ENCODE measurements at places on chromosomes 3 and 15. TPM values are rescaled to one million over a fixed set of nuclear protein-coding genes. Genes with fewer than 3 reads are reported as not detected.

EOMES gene
- 182 TPM for total RNA-seq

LMAN1L gene
- not detected for total RNA-seq

DNAJC17 gene
- 34.0 TPM for total RNA-seq

CCR2 gene
- total RNA-seq, result not detected

DNA sequence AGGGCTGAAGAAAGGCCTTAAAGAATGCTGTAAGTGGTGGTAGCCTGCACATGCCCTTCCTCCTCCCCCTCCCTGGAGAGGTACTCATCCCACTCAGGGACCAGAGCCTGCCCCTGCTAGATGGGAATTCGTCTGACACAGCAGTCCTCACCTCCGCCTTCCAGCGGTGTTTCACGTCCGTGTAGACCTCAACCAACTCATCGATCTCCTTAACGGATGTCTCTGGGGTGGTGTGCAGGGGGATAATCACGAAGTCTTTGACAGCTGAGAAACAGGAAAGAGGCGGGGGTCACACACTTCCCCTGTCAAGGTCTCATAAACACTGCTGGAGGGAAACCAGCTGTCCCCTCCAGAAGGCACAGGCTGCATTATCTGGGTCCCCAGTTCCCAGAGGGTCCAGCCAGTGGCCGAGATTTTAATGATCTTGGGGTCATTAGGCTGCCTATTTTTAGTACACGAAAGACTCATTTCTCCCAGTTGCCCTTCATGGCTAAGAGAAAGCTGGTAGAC, 9.9 kb downstream of the DNASE1L3 start:
- no peaks in the 10 kb centered on the region for H3K4me1 ChIP-seq
- no peak for DNase-seq
- no peak overlapping the region for H3K4me3 ChIP-seq

GRCh38 chr15:99305761-99306505, 54.7 kb downstream of the LRRC28 start:
- DNase-seq, result no peak
- no peak overlapping the region for H3K27ac ChIP-seq
- H3K36me3 ChIP-seq, result no peaks in the 10 kb centered on the region
- H3K4me3 ChIP-seq, result no peak overlapping the region
- no peaks in the 10 kb centered on the region for H3K27me3 ChIP-seq

DNA sequence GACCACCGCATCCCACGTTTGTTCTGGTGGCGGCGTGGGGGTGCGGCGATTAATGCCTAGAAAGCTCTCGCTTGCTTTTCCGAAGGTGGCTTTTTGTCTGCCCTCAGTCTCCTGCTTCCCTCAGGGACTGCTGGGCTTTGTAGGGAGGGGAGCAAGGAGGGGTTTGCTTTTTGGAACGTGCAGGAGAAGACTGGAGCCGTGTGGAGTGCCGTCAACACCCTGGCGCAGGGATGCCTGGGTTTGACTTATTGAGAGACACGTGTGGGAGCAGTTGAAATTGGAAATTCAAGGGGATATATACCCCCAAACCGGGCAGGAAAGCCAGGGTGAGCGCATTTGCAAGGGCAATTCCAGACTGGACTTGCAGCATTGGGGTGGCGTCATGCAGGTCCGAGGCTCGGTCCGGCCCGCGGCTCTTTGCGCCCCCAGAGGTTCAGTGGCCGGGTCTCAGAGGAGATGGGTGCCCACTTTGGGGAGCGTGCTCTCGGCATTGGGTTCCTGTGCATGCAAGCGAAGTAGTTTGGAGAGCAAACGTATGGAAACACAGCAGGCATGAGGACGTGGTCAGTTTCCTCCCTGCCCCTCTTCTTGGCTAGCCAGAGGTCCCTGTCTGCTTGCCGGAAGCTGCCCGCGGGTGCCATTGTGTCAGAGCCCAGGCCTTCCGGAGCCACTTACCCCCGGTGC, 2.1 kb downstream of the EPHB1 start:
- H3K27me3 ChIP-seq, result peaks cover 97% of the 10 kb centered on the region
- peak; percentile 71 for DNase-seq
- H3K27ac ChIP-seq, result no peak overlapping the region
- H3K36me3 ChIP-seq, result no peaks in the 10 kb centered on the region
- H3K4me3 ChIP-seq, result peak overlapping the region; percentile 81

GRCh38 chr3:36403661-36404060, 23.4 kb downstream of the STAC start:
- no peak for DNase-seq
- H3K4me1 ChIP-seq, result no peaks in the 10 kb centered on the region
- H3K27ac ChIP-seq, result no peak overlapping the region
- no peaks in the 10 kb centered on the region for H3K27me3 ChIP-seq
- H3K36me3 ChIP-seq, result no peaks in the 10 kb centered on the region

Data from endodermal cell (in vitro differentiated cells).